IMR-90 (cell line): ENCODE measurements at places on chromosomes 7 and 10. TPM values are rescaled to one million over a fixed set of nuclear protein-coding genes. Genes with fewer than 3 reads are reported as not detected.
A peak's percentile ranks its signal among the peaks of the same experiment; 100 is the strongest.

- no peak overlapping the region for H3K27ac ChIP-seq
- H3K36me3 ChIP-seq = no peaks in the 10 kb centered on the region
- DNase-seq = no peak
Observed at GRCh38 chr10:2463316-2463715, 604.0 kb upstream of the PFKP start.

DNA sequence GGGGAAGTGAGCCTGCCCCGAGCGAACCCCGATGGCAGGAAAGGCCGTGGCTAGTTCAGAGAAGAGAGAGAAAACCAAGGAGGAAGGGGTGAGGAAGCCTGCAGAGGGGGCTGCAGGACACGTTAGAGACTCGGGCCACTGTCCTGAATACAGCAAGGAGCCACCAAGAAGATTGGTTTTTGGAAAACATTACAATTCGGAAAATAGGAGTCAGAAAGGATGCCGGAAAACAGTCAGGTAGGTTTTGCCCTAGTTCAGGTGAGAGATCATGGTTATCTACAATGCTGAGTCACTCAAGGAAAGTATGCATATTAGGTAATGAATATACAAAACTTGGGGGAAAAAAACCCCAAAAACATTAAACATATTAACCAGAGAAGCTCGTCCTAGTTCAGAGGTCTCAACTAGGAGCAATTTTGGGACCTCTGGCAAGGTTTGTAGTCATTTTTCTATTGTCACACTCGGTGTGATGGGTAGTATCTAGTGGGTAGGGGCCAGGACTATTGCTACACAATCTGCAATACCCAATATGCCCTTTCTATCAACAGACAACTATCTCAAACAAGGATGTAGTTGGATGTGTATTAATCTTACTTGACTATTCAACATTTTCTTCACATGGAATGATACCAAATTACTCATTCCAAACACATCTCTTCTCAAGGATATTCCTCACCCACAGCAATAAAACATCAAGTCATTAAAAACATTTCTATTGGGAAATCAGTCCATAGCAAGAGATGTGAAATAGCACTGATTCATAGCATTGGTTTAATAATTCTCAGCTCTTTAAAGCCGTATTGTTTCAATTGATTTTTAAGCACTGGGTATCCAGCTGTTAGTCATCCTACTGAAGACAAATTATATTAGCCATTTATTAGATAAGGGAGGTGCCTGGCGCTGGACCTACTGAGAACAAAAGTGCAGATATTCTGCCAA, 74.4 kb upstream of the RSU1 start:
- no peaks in the 10 kb centered on the region for H3K36me3 ChIP-seq
- H3K4me3 ChIP-seq = no peak overlapping the region
- no peaks in the 10 kb centered on the region; the same call in none of the 2 replicates for H3K4me1 ChIP-seq
- no peaks in the 10 kb centered on the region for H3K27me3 ChIP-seq
- H3K27ac ChIP-seq = no peak overlapping the region

DNA sequence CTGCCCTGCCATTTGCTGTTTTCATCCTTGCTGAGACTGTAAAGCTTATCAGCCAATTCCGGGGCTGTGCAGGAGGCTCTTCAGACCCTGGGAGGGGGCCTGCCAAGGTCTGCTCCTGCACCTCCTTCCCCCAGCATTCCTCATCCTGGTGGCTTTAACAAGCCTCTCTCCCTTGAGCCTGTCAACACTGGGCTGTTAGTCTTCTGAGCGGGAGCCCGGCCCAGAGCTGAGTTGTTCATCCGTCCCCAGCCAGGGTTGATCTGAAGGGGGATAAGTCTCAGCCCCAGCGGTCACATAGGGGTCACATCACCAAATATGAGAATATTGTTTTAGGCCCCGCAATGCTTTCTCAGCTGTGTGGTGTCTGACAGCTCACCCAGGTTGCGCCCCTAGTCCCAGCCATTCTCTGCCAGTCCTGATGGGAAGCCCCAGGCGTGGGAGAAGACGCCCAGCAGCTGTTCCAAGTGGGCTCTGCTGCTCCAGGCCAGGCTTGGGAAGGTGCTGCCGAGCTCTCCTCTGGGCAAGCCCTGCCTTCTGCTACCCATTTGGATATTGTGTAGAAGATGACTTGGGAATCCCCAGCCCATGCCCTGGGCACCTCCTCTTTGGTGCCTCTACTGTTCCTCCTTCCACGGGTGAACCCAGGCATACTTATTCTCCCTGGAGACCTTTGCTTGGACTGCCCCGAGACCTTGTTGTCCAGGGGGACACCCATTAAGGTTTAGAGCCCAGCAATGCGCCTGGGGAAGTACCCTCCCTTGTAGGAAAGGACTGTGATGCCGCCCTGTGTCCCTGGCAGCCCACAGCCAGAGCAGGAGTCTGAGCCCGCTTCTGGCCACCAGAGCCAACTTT, 23.5 kb upstream of the TRIM8 start:
- peaks cover 29% of the 10 kb centered on the region for H3K4me1 ChIP-seq
- peak; percentile 55 for DNase-seq
- H3K27ac ChIP-seq = peak overlapping the region; percentile 24

DNA sequence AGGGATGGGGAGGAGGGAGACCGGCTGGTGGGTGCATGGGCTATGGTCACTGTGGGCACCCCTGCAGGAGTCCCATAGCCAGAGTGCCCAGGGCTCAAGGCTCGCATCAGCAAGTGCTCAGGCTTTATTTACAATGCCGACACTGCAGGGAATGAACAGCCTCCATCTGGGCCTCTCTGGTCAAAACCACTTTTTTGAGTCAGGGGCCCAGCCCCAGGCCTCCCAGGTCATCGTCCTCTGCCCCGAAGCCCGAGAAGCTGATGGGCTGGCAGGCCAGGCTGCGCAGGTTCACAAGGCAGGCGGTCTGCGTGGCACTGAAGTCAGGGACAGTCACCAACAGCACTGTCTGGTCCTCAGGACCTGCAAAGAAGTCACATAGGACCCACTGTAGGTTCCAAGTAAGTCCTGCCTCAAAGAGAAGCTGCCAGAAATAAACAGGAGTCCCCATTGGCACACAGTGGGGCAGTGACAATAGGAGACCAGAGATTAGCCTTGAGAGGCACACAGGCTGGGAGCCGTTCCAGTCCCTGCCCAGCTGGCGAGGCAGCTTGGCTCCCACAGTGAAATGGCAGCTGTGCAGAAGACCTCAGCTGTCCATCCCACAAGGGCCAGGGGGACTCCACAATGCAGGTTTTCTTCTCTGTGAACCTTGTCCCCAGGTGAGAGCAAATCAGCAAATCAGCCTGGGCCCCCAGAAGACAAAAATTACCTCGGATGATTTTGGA, 8.6 kb downstream of the POLD2 start:
- no peak overlapping the region for H3K4me3 ChIP-seq
- no peak overlapping the region for H3K27ac ChIP-seq
- H3K4me1 ChIP-seq = no peaks in the 10 kb centered on the region

DNA sequence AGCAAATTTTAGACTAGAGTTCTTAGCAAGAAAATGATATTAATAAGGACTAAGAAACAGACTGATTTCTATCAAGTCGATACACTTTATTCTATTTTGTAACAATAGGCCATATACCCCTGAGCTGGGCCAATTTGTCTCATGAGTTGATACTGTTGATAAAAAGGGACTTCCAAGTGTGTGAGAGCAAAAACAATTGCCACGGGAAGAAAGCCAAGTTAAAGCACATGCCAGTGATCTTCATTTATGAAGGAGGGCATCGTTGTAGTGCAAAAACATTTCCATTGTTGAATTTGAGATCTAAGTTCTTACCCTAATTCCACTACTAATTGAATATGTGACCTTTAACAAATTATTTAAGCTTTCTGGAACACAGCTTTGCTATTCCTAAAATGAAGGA, 119.9 kb downstream of the CNOT4 start:
- H3K36me3 ChIP-seq = peaks cover 10% of the 10 kb centered on the region
- H3K27ac ChIP-seq = no peak overlapping the region
- H3K27me3 ChIP-seq = no peaks in the 10 kb centered on the region
- DNase-seq = no peak
- peaks cover 4% of the 10 kb centered on the region; the same call in 1 of the 2 replicates for H3K4me1 ChIP-seq

DNA sequence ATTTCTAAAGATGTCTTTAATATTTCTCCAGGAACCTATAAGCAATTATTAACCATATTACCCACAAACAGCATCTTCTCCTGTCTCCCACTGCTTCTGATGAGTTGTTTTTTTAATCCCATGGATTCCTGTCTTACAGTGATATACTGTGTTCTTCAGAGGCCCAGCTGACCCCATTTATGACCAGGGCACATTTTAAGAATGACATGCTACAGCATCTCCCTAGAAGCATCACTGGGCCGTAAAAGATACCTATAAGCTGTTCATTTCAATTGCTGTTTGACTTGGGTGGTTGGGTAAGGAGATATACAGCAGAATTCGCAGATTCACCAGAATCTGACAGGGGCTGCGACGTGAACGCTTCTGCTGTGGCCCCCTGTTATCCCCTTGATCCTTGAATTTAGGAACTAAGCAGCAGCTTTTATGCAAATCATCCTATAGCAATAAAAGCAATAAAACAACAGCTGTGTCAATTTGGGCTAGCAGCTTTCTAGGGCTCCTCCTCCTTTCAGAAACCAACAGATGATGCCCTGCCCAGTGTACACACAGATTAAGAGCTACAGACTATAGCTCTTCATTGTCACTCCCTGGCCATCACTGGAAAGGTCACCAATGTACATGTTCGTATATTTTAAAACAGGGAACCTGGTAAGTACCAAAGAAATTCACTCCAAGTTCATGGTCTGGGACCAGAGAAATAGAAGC, 86.8 kb downstream of the CPEB3 start:
- no peak overlapping the region for H3K27ac ChIP-seq
- no peaks in the 10 kb centered on the region for H3K4me1 ChIP-seq
- no peaks in the 10 kb centered on the region for H3K36me3 ChIP-seq
- H3K27me3 ChIP-seq = no peaks in the 10 kb centered on the region
- no peak overlapping the region for H3K4me3 ChIP-seq

GRCh38 chr10:17989908-17990767, 38.4 kb downstream of the SLC39A12 start:
- no peaks in the 10 kb centered on the region for H3K27me3 ChIP-seq
- peaks cover 2% of the 10 kb centered on the region; the same call in 1 of the 2 replicates for H3K4me1 ChIP-seq
- peak; percentile 90 for DNase-seq
- H3K4me3 ChIP-seq = no peak overlapping the region
- no peak overlapping the region for H3K27ac ChIP-seq

GRCh38 chr7:132102391-132102790, 473.9 kb downstream of the PLXNA4 start:
- DNase-seq = no peak
- no peaks in the 10 kb centered on the region for H3K36me3 ChIP-seq
- peaks cover 1% of the 10 kb centered on the region; the same call in 1 of the 2 replicates for H3K27me3 ChIP-seq

DNA sequence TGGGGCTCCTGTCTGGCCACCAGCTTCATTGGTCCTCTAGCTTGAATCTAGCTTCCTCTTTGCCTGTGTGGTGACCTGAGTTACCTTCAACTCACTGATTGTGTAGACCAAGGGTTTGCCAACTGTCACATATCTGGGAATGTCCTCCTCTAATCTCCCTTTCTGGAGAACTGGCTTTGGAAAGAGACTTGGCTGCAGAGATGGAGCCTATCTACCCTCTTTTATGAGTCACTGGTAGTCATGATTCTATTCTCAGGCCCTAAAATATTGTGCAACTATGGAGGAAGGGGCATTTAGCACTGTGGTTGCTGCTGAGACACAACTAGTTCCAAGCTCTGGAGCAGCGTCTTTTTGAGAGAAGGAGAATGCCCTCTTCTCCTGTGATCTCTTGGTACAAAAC, 691.3 kb downstream of the KCNMA1 start:
- H3K27ac ChIP-seq = no peak overlapping the region
- no peak overlapping the region for H3K4me3 ChIP-seq
- H3K27me3 ChIP-seq = no peaks in the 10 kb centered on the region
- H3K4me1 ChIP-seq = peaks cover 3% of the 10 kb centered on the region; the same call in 1 of the 2 replicates
- peak; percentile 66 for DNase-seq

GRCh38 chr10:62175251-62175650, 93.4 kb downstream of the RTKN2 start:
- no peak overlapping the region for H3K4me3 ChIP-seq
- H3K27ac ChIP-seq = no peak overlapping the region
- no peaks in the 10 kb centered on the region for H3K27me3 ChIP-seq
- H3K4me1 ChIP-seq = no peaks in the 10 kb centered on the region; the same call in 1 of the 2 replicates
- no peaks in the 10 kb centered on the region for H3K36me3 ChIP-seq

DNA sequence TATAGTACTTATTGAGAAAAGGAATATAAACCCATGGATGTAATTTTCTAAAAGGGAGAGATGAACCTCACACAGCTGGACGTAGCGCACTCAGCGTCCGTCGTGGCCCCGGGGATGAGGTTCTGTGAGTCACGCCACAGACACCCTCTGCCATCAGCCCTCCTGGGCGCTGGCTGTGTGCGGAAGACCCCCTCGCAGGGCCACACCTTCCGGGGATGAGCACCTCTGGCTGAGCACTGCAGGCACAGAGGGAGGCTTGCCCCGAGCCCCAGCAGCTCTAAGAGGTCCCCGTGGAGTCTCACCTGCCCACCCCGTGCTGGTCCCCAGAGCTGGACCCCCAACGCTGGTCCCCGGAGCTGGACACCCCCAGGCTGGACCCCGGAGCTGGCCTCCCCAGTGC, 215.8 kb downstream of the PTPRN2 start:
- H3K36me3 ChIP-seq = no peaks in the 10 kb centered on the region
- H3K4me1 ChIP-seq = no peaks in the 10 kb centered on the region
- H3K4me3 ChIP-seq = no peak overlapping the region

GRCh38 chr10:131495892-131496291, 184.4 kb upstream of the TCERG1L start:
- no peaks in the 10 kb centered on the region for H3K27me3 ChIP-seq
- H3K27ac ChIP-seq = no peak overlapping the region
- DNase-seq = no peak
- no peak overlapping the region for H3K4me3 ChIP-seq
- no peaks in the 10 kb centered on the region for H3K4me1 ChIP-seq
- H3K36me3 ChIP-seq = no peaks in the 10 kb centered on the region

GRCh38 chr7:131556909-131557651, 652 bp upstream of the PODXL start:
- H3K27ac ChIP-seq = no peak overlapping the region
- H3K36me3 ChIP-seq = no peaks in the 10 kb centered on the region
- no peak for DNase-seq
- 0 out of 2 replicates have a peak, but pooled peaks cover 4% of the 10 kb centered on the region for H3K4me1 ChIP-seq
- H3K27me3 ChIP-seq = peaks cover 35% of the 10 kb centered on the region; the same call in 1 of the 2 replicates

DNA sequence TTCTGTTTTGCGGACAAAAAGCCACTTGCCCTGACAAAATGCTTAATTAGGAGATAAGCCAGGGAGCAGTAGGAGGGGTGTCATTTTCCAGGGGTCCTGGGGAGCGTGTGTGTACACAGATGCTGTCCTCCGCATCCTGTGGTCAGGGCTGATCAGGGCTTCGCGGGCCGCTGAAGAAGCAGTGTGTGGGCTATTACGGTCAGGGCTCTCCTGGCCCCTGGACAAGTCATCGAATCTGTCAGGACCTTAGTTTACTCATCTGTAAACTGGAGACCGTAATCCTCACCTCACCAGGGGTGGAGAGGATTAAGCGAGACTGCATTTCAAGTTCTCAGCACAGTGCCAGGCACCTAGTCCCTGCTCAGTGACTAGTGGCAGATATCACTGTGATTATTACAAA, 26.0 kb upstream of the MXI1 start:
- no peak for DNase-seq
- no peaks in the 10 kb centered on the region for H3K36me3 ChIP-seq
- H3K4me3 ChIP-seq = no peak overlapping the region
- no peak overlapping the region for H3K27ac ChIP-seq
- H3K4me1 ChIP-seq = no peaks in the 10 kb centered on the region

TMEM26 gene
- 0.36 and 0.56 TPM in 2 replicates for total RNA-seq

OR9A2 gene
- not detected in 2 replicates for total RNA-seq

CYP2C18 gene
- not detected in 2 replicates for total RNA-seq

DPYSL4 gene
- 7.2 and 8.1 TPM in 2 replicates for total RNA-seq

CACNB2 gene
- total RNA-seq = 0.28 and 0.36 TPM in 2 replicates

WNT8B gene
- not detected in 2 replicates for total RNA-seq

NXPH1 gene
- total RNA-seq = not detected in 2 replicates

TAC1 gene
- not detected in 2 replicates for total RNA-seq
